CD4-positive, alpha-beta T cell treated with Interleukin-15 for 1 hour (primary cell): ENCODE measurements at places on chromosomes 6 and 20.

DNA sequence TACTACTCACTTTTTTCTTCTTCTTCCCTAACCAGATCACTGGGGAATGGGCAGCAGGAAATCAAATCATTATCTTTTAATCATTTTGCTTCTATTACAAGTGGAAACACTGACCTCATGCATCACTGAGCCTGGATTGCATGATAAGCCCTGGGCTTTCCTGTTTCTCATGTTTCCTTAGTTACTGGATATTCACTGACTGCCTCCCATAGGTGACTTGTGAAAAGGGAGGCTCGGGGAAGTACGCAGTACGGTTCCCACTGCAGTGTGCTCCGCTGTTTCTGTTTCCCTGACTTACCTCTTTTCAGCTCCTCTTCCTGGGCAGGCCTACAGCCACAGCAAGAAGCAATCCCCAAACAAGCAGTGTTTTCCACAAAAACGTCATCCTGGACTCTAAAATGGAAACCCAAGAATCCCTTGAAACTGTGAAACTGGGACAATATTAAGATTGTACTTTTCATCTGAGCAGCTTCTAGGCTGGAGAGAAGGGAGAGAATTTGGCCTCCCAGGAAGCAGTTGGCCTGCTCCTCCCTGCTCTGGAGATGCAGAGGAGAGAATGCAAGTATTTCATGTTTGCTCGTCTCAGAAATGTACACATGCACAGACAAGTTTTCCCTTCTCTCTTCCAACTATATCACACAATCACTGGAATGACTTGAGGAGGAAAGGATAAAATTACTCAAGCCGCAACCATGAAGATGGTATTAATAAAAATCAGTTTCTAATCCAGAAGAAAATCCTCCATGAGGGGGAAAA is 13.1 kb downstream of the BTNL2 start:
- DNase-seq, result no peak

DNA sequence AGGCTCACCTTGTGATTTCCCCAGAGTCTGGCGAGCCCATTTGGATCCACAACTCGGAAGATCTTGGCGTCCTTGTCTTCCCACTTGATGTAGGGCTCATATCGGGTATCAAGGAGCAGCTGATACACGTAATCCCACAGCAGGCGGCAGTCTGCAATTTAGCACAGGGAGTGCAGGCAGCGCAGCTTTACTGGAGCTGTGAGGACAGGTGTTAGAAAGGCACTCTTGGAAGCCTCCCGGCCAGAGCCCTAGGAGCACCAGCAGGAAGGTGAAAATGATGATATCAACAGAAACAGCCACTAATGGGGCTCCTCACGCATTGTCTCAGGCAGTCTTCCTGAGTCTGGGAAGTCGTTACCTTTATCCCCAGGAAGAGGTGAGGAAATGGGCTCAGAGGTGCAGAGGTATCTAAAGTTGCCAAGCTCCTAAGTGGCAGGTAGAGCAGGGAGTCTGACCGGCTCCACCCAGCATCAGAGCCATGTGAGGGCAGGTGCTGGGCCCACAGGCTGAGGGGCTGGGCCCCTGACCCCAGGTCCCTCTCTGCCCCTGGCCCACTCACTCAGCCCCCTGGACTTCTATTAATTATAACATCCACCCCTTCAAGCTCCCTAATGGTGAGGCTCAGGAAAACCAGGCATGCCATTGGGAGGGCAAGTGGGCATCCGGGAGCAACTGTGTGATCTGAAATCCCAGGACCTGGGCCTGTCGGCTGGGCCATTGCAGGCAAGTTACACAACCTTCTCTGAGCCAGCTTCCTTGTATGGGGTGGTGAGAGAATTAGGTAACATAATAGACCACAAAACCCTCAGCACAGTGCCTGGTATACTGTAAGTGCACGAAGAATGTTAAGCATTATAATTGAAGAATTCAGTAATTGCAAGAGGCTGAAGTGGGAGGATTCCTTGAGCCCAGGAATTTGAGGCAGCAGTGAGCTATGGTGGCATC is 18.3 kb downstream of the ETV7 start:
- no peak for DNase-seq

DNA sequence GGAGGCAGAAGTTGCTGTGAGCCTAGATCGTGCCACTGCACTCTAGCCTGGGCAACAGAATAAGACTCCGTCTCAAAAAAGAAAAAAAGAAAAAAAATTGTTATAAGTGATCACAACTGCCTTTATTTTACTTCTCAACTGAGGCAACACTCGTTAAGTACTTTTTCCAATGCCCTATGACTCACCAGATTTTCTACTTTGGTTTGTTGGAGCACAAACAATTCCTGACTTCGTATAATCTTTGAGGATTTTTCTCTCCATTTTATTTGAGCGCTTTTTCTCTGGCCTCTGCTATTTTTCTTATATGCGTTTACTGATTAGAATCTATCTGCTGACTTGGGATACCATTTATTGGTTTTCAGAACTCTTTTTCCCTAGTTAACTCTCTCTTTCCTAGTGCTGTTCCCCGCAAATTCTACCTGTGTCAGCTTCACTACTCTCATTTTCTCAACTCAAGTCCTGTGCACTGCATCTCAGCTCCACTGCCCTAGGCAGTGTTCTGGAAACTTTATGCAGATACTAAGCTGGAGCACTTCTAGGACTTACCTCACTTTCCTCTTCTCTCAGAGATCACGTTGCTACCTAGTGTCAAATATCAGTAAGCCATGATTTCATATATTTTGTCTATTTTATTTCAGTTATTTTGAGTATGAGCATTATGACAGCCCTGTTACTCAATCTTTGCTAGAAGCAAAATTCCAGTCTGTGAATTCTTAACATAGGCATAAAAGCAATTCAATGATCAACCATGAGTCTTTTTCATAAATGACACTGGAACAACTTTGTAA is 1120.1 kb upstream of the CITED2 start:
- DNase-seq, result no peak

- no peak for DNase-seq
These were observed at the start of gene NOX3 for GRCh38 chr6:155455766-155456165. Gene NOX3 (minus strand): TSS chr6:155455839. CDS start chr6:155455800, 39 bp downstream.

- DNase-seq, result no peak
These were observed 69.0 kb upstream of the CITED2 start for GRCh38 chr6:139443231-139444112.

- no peak for DNase-seq
These were observed 1.3 kb upstream of the RNF217 start for GRCh38 chr6:124960757-124961463.

GRCh38 chr6:6714953-6715352 is 126.4 kb downstream of the LY86 start:
- no peak for DNase-seq
